ENCODE measurements at places on chromosomes 11 and 22.

GRCh38 chr11:45157247-45158209 lies 11.1 kb downstream of the PRDM11 start:
- no peak for ATAC-seq

DNA sequence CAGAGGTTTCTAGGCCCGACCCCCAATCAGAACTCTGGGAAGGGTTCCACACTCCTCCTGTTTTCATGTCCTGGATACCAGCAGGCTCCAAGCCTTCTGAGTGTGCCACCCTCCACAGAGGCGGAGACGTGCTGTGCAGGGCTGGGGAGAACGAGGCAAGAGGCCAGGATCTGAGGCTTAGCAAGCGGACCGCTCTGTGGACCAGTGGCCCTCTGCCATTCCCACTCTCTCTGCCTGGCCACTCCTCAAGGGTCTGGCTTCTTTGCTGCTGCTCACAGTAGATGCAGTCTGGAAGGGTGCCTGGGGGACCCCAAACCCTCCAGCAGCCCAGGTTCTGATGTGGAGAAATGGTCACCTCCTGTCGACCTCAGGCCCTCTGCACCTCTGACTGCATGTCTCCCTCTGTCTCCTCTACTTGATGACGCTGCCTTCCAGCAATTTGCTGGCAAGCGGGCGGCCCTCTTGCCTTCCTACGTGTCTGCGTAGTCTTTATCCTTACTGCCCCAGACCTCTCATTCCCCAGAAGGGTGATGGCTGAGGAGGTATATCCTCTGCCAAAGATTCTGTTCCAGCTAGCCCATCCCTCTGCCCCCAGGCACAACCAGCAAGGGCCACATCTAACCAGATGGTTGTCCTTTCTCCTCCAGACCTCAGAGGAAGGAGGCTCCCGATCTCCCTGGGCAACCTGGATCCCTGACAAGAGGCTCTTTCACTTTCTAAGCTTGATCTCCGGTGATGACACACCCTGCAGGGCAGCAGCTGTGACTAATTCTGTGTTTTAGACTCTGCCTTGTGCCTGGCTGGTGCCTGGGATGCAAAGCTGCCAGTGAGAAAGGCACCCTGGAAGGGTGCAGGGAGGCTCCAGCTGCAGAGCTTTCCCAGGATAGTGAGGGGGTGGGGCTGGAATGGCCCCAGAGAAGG lies 87.3 kb downstream of the NAT10 start:
- ATAC-seq: peak; percentile 54

DNA sequence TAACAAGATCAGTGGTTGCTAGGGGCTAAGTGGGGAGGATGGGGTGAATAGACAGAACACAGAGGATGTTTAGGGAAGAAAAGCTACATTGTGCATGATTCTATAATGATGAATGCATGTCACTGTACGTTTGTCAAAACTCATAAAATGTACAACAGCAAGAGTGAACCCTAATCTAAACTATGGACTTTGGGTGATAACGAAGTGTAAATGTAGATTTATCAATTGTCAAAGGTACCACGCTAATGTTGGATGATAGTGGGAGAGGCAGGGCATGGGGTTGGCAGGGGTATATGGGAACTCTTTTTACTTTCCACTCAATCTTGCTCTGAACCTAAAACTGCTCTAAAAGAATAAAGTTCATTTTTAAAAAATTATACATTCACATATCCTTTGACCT lies 21.3 kb upstream of the SLC5A1 start:
- ATAC-seq: no peak

DNA sequence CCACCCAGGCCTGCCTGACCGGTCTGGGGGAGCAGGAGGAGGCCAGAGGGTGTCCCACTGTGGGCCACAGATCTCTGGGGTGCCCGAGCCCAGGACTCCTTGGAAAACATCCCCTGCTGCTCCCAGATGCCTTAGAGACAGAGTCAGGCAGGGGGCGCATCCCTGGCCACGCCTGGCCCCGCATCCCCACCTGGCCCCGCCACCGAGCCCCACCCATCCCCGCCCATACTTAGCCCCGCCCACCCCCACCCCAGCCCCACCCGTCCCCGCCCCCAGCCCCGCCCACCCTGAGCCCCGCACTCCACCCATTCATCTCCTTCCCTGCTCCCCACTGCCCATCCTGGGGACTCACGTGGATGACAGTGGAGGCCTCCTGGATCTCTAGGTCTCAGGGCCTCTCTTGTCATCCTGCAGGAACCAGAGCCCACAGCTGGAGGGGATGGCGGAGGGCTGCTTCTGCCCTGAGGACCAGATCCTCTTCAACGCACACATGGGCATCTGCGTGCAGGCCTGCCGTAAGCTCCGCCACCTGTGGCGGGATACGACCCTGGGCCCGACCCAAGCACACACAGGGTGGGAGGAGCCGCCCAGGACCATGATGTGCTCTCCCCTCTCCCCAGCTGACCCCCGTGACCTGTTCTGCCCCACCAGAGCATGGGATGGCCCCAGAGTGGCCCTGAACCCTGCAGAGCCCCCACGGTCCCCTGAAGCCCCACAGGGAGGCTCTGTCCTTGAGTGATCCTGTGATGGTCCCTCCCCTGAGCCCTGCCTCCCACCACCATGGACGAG lies 33.6 kb downstream of the MUC5B start:
- no peak for ATAC-seq

DNA sequence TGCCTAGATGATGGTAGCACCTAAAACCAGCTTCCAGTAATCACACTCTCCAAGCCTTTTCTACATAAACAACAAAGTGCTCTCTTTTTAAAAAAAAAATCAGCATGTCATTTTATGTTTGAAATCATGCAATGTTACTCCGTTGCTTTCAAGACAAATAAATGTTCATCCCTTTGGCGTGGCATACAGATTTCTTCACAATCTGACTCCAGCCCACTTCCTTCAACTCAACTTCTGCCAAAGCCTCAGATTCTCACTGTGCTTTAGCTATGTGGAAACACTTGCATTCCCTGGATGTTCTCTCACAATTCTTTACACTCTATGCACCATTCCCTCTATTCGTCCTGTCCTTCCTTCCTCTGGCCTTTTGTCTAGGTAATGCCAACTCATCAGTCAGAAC lies 206.3 kb upstream of the BLID start:
- ATAC-seq: no peak

- ATAC-seq: no peak
Measured at GRCh38 chr11:70016666-70017367, 61.3 kb upstream of the ANO1 start.

GRCh38 chr11:73670808-73671207 lies 24.4 kb downstream of the PLEKHB1 start:
- no peak for ATAC-seq

- no peak for ATAC-seq
Measured at GRCh38 chr11:91857179-91857578, 367.4 kb upstream of the FAT3 start.

DNA sequence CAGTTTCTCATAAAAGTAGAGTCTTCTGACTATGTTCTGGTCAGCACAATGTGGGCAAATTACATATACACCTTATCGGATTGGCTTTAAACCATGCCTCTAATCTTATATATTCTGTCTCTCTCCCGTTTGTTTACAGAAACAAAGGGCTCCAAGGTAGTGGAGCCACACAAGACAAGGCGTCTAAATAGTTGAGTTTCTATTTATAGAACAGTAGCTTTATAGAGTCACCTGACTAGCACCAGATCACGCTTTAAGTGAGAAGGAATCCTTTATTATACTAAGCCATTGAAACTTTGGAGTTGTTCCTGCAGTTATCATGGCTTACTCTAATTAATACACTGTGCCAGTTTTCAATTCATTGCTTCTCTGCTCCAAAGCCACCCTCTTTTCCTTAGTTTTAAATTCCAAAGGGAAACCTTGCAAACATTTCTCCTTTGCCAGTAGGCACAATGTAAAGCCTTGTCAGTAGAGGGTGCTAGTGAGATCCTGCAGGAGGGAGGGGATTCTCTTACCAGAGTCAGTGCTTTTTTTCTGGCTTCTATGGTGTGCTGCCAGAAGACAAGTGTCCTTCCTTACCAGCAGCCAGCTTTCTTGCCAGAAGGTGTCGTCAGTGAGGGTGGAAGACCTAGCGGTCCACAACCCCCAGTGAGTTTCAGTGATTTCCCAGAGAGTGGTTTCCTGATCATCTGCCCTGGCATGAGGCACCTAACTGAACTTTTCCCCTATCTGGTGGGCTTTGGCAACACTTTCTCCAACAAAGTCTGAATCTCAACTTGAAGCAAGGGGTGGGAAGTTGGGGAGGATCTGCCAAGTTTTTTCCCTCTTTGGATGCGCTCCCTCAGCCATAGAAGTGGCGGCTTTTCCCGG lies 71.7 kb downstream of the RAB38 start:
- ATAC-seq: no peak

GRCh38 chr11:95660038-95660437 lies 129.5 kb downstream of the FAM76B start:
- ATAC-seq: no peak
